ENCODE measurements at places on chromosomes 1 and 21.

- DNase-seq, result no peak
These were observed 8.2 kb downstream of the GOLPH3L start for GRCh38 chr1:150688763-150689162.

GRCh38 chr21:34107606-34108005 is 34.2 kb downstream of the MRPS6 start:
- no peak for DNase-seq

GRCh38 chr1:97797403-97798183 is 123.2 kb downstream of the DPYD start:
- DNase-seq, result no peak

DNA sequence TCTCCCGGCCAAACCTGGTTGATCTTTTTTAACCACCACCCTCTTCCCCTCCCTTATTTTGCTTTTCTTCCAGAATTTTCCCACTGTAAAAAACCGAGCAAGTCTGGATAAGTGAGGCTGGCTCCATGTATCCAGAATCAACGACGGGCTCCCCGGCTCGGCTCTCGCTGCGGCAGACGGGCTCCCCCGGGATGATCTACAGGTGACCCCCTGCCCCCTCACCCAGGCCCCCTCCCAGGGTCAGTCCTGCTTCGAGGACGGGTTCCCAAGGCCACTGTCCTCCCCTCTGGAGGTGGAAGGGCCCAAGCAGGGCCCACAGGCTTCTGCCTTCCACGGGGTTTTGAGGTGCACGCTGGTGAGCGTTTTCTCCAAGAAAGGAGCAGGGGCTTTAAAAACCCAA is 5.2 kb upstream of the KCNAB2 start:
- no peak for DNase-seq

DNA sequence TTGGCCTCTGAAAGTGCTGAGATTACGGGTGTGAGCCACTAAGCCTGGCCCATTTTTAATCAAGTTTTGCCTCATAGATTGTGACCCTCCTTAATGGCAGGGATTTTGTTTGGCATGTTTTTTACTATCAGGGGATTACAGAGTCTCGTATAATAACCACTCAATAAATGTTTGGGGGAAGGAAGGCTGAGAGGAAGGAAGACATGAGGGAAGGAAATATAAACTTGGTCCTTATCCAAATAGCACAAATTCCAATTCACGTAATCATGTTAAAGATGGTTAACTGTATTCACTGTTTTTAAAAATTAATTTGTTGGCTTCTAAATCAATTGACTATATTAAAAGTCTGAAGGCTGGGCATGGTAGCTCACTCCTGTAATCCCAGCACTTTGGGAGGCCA is 30.9 kb upstream of the SERTAD4 start:
- DNase-seq, result no peak

- no peak for DNase-seq
These were observed 9.5 kb downstream of the GNAT2 start for GRCh38 chr1:109609881-109610280.

DNA sequence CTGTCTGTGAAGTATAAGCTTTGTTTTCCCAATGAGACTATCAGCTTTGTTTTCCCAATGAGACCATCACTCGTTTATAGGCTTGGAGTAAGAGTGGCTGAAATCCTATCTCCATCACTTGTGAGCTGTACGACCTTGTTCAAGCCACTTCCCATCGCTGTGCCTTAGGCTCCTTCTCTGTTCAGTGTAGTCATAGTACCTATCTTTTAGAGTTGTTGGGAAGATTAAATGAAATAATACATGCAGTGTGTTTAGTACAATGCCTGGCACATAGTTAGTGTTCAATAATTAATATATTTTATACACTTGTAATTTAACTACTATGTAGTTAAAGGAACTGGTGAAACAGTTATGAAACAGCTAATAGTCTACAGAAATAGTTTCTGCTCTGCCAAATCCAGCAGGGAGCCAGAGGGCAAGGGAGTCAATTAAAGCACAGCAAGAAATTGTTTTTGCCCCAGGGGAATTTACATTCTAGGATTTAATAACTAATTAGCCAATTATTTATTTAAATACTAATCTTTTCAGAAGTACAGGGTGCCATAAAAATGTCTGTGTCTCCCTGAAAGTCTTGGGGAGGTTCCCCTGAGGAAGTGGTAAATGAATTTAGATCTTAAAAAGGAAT is 139.3 kb upstream of the HMCN1 start:
- DNase-seq, result no peak

DNA sequence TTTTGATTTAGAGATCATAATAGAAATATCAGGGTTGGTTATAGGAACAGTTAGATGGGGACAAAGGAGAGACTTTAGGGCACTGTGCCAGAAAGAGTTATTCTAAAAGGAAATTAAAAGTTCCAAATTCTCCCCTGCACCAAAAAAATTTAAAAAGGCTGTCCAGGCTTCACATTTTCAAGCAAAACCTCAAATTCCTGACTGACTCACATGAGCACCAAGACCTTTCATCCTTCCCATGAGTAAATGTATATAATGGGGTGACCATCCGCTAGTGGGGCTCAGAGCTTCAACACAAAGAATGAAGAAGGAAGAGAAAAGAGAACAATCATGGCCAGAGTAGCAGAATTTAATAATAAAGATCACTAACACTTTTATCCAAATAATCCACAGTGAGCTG is 131.6 kb upstream of the MROH9 start:
- DNase-seq, result no peak

- DNase-seq, result no peak
These were observed 66.6 kb downstream of the MAN1C1 start for GRCh38 chr1:25683177-25683576.

GRCh38 chr21:36763305-36763704 is 64.4 kb downstream of the SIM2 start:
- DNase-seq, result no peak

DNA sequence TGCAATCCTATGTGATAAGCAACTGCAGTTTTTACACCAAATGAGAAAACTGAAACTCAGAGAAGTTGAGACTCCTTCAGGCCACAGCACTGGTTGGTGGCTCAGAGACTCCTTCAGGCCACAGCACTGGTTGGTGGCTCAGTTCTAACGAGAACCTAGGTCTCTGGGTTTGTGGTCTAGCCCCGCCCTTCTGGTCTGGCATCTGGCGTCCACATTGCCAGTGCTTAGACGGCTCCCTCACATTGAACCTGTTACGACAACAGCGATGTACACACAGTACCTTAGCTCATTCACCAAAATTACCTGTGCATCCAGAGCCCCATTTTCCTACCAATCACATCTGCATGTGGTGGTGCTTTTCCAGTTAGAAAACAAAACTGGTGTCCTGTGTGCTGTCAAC is 66.1 kb downstream of the NID1 start:
- DNase-seq, result no peak

DNA sequence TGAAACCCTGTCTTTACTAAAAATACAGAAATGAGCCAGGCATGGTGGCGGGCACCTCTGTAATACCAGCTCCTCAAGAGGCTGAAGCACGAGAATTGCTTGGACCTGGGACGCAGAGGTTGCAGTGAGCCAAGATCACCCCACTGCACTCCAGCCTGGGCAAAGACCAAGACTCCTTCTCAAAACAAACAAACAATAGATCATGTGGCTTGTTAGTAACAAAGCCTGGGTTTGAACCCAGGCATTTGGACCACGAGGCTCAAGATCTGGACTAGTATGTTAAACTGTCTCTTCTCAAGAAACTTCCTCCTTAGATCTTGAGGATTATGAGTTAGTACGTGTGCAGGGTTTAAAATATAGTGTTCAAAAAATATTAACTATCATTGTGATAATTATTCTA is 1.6 kb downstream of the INPP5B start:
- DNase-seq, result no peak

- DNase-seq, result no peak
These were observed 722 bp upstream of the SLC19A2 start for GRCh38 chr1:169486281-169487051.

DNA sequence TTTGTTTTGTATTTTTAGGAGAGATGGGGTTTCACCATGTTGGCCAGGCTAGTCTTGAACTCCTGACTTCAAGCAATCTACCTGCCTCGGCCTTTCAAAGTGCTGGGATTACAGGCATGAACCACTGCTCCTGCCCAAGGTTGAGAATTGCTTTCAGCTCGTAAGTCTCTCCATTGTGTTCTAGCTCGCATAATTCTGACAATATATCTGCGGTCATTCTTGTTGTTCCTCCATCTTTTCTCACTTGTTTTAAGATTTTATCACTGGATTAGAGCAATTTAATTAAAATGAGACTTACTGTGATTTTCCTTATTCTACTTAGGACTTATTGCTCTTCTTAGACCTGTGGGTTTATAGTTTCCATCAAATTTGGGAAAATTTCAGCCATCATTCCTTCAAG is 102.9 kb downstream of the AHCTF1 start:
- DNase-seq, result no peak

- DNase-seq, result no peak
These were observed 70.3 kb upstream of the KCNK1 start for GRCh38 chr1:233543338-233544255.

GRCh38 chr1:228968891-228969606 is 233.8 kb downstream of the RHOU start:
- DNase-seq, result no peak

GRCh38 chr1:53599481-53599880 is 139.5 kb downstream of the GLIS1 start:
- no peak for DNase-seq

- DNase-seq, result no peak
These were observed 337.0 kb downstream of the BRINP3 start for GRCh38 chr1:190140644-190141043.

DNA sequence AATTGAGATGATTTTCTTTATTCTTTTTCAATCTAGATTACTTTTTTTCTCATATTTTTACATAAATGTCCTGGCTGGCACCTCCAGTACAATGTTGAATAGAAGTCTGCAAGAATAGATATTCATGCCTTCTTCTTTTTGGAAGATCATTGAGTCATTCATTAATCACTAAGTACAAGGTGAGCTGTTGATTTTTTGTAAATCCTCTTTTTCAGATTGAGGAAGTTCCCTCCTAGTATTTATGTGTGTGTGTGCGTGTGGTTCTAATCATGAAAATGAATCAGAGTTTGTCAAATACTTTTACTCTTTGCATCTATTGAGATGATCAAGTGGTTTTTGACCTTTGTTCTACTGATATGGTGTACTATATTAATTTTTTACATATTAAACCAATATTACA is 859.3 kb downstream of the KCNT2 start:
- no peak for DNase-seq

DNA sequence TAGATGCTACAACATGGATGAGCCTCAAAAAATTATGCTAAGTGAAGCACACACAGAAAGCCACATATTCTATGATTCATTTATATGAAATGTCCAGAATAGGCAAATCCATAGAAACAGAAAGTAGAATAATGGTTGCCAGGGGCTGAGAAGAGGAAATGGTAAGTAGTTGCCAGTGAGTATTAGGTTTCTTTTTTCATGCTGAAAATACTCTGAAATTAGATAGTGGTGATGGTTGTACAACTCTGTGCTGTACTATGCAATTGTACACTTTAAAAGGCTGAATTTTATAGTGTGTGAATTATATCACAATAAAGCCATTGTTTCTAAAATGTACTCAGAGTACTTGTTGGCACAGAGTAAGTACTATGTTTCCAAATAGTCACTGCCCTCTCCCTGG is 15.5 kb upstream of the GFI1 start:
- no peak for DNase-seq

- DNase-seq, result no peak
These were observed 7.6 kb downstream of the BARHL2 start for GRCh38 chr1:90709535-90709934.

Data from cortex of kidney (tissue), 1 donor.